Daoy (cell line): ENCODE measurements at places on chromosomes 13 and 19. TPM values are rescaled to one million over a fixed set of nuclear protein-coding genes. Genes with fewer than 3 reads are reported as not detected.

Gene PGLYRP1
- total RNA-seq, result not detected in 2 replicates

Gene ZNF583
- total RNA-seq, result 3.9 and 4.1 TPM in 2 replicates

Gene IL4I1
- 9.1 and 9.3 TPM in 2 replicates for total RNA-seq

Gene SLC46A3
- 7.1 and 12.7 TPM in 2 replicates for total RNA-seq

Gene GSX1
- total RNA-seq, result not detected in 2 replicates

Gene CD79A
- total RNA-seq, result not detected in 2 replicates

Gene ZNF224
- total RNA-seq, result 10.9 and 11.2 TPM in 2 replicates

Gene PINLYP
- total RNA-seq, result 0.11 and 0.12 TPM in 2 replicates

Gene ZSCAN4
- not detected in 2 replicates for total RNA-seq

Gene CPB2
- total RNA-seq, result not detected in 2 replicates

Gene ZNF665
- total RNA-seq, result 3.4 and 3.7 TPM in 2 replicates

Gene DBP
- total RNA-seq, result 3.0 and 10.0 TPM in 2 replicates

Gene CLDND2
- not detected in 2 replicates for total RNA-seq

Gene MCEMP1
- total RNA-seq, result not detected in 2 replicates

Gene LCP1
- total RNA-seq, result 7.9 and 16.5 TPM in 2 replicates

Gene ACP7
- total RNA-seq, result 0.57 TPM in 1 of 2 replicates, not detected in the other

Gene SEMA6B
- 2.3 and 3.2 TPM in 2 replicates for total RNA-seq

Gene ACER1
- not detected in 2 replicates for total RNA-seq

Gene CDKN2D
- total RNA-seq, result 3.0 and 9.9 TPM in 2 replicates

Gene SIGLEC12
- total RNA-seq, result not detected in 2 replicates

Gene KLF16
- total RNA-seq, result 5.5 and 5.7 TPM in 2 replicates

Gene CBY2
- not detected in 2 replicates for total RNA-seq

Gene TTC9B
- not detected in 2 replicates for total RNA-seq

Gene CGB5
- total RNA-seq, result 22.0 and 35.7 TPM in 2 replicates

Gene VPS36
- total RNA-seq, result 21.3 and 34.0 TPM in 2 replicates

Gene TNFSF13B
- 0.06 TPM in 1 of 2 replicates, not detected in the other for total RNA-seq

Gene OVOL3
- total RNA-seq, result not detected in 2 replicates
